T47D (cell line): ENCODE measurements at places on chromosomes 2 and 18.

DNA sequence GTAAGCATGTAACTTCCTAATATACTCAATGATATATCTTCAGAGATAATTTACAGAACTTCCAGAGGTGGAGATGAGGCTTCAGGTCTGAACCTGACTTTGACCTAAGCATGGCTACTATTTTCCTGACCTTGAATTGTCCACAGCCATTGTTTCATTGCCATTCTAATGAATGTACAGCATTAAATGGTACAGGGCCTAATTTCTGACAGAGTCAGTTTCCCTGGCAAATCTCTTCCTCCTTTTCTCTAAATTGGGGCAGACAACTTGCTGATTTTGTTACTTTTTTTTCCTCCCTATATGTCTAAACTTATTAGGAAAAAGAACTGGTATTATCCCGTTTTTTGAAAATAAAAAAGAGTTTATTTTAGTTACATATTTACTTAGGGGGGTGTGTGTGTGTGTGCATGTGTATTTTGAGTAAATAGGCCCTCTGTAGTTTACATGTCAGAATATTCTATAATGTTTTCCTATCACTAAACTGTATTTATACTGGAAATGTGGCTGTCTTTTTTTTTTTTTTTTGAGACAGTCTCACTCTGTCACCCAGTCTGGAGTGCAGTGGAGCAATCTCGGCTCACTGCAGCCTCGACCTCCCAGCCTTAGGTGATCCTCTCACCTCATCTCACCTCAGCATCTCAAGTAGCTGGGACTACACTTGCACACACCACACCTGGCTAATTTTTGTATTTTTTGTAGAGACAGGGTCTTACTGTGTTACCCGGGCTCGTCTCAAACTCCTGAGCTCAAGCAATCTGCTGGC, 43.3 kb upstream of the SCN9A start:
- DNase-seq: no peak

DNA sequence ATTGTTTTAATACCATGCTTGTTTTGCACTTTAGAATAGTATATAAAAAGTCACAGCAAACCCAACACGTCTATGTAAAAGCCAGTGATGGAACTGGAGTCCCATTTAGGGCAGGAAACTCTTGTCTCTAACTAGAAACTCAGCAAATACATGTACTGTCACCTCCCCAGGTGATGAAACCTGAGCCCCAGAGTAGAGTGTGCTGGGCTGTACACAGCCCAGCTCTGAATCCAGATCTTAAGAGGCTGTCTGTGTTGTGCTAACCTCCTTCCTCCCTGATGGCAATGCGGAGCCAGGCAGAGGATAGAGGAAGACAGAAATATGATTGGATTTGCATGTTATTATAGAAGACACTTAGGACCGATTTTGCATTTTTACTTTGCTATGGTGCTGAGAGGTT, 317.5 kb upstream of the TRIB2 start:
- no peak for DNase-seq

DNA sequence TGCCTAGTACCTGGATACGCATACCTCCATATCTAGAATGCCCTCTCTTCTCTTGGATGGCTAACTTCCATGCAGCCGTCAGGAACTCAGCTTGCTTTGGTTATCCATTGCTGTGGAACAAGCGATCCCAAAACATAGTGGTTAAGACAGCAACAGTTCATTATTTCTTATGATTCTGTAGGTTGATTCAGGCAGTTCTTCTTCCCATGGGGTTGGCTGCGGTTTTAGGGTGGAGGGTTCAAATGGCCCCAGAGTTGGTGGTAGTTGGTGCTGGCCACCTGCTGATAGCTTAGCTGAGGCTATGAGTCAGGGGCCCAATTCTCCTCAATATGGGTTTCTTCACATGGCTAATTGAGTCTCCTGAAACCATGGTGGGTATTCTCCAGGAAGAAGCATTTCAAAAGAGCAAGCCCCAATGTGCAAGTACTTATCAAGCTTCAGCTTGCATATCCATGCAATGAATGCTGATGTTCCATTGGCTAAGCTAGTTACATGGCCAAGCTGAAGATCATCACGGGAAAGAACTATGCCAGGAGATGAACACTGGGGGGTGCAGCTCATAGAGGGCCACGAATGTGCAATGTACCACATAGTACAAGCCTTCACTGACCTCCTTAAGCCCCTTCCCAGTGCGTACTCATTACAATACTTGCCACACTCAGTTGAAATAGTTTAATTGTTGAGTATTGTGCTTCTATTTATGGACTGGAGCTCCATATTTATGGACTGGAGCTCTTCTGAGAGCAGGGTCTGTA, 10.0 kb upstream of the RHOB start:
- DNase-seq: no peak

DNA sequence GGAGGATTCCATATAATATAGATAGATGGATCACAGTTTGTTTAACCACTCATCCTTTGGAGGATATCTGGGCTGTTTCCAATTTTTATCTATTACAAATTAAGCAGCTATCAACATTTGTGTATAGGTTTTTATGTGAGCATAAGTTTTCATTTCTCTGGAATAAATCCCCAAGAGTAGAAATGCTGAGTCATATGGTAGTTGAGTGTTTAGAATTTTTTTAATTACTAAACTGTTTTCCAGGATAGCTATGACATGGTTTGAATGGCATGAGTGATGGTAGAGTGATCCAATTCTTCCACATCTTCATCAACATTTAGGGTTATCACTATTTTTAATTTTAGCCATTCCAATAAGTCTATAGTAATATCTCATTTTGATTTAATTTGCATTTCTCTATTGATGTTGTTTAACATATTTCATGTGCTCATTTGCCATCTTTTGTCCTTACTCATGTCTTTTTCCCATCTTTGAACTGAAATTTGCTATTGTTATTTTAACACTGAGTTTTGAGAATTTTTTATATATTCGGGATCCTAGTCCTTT, 31.4 kb downstream of the ABCB11 start:
- DNase-seq: no peak

DNA sequence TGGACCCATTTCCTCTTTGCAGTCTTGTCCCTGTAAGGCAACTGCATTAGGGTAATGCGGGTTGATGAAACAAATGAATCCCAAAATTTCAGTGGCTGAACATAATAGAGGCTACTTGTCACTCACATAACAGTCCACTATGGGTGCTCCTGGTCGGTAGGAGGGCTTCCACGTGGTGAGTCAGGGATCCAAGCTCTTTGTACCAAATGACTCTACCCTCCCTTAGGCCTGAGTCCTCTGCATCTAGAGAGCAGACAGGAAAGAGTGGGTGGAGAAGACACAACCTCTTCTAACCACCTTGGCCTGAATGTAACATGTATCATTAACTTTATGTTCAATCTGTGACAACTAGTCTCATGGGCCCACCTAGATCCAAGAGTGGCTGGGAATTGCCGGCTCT, 86.2 kb upstream of the HAAO start:
- no peak for DNase-seq

DNA sequence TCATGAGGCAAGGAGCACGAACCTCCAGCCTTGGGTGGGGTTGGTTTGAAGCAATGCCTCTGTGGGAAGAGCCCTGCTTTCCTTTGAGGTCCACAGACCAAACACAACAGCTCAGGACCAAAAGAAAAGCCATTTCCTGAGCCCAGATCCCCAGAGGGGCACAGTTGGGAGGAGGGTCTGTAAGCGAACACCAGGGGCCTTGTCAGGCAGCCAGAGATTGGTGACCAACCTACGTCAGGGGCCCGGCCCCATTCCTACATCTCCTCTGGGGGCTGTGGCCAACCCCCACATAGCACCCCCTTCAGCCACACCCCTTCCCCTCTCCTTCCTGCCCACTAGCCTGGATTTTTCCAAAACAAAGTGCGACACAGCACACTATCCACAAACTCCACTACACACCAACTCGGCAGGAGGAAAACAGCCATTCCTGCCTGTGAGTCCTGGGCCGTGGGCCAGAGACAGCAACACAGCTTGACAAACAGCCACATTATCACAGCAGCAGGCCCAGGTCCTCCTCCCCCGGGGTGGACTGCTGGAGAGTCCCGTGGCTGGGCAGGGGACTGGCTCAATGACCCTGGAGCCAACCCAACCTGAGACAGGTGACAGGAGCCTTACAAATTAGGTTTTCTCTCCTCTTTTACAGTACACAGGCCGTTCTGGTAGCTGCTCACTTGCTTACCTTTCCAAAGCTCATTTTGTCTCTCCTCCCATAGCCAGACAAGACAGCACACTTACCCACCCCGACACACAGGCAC, 98.8 kb downstream of the TNS1 start:
- DNase-seq: no peak

GRCh38 chr2:213220967-213221603, 63.2 kb upstream of the SPAG16 start:
- DNase-seq: no peak

- DNase-seq: no peak
Measured at GRCh38 chr2:168171059-168171762, 76.2 kb downstream of the STK39 start.

DNA sequence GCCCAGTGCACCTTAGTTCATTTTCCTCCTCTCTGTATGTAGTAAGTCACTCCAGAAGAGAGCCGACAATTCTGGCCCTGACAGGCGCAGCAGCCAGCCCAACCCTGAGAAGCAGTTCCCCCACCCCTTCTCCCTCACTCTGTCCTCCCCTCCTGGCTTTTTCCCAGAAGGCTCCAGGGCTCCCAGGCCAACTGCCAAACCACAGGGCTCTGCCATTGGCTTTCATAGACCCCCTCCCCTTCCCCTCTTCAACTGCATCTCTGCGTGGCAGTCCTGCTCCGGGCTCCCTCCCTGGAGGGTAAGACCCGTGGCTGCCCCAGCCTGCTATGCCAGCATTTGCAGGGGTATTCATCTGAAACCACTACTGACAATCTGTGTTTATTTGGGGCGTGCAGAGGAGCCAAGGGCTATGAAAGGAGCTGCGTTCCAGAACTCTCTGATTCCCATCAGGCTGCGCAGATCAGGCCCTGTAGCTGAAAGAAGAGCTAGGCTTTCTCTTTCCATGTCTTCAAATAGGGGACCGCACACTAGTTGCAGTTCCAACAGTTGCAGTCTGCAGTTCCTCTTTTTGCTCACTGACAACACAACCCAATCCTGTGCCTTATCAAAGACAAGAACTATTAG, 388.6 kb upstream of the TNP1 start:
- DNase-seq: peak; percentile 96

GRCh38 chr2:229090225-229090624, 180.9 kb downstream of the PID1 start:
- DNase-seq: no peak

- DNase-seq: peak; percentile 3
Measured at GRCh38 chr18:64720781-64721464, 572.0 kb upstream of the LINC00305 start.

DNA sequence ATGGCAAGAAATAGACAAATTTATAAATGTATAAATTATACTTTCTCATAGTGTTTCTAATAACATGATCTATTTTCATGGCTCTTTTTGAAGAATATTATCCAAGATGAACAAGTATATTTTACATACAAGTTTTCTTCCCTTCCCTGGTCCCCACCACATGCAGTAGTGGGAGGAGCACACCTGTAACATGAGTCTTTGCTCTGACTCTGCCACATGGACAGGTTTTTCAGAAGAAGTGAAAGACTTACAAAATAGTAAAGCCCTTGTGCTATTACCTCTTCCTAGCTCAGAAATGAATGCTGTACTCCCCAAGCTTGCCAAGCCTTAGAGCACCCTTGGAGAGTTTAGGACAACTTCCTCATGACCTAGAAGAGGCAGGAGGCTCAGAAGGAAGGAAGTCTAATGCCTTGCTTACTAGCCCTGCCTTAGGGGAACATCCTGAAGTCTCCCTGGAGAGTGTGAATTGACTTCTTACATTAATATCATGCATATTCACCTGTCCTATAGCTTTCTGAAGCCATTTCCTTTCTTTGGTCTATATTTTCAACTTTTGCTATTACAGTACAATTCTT, 18.4 kb downstream of the MXD1 start:
- DNase-seq: no peak

DNA sequence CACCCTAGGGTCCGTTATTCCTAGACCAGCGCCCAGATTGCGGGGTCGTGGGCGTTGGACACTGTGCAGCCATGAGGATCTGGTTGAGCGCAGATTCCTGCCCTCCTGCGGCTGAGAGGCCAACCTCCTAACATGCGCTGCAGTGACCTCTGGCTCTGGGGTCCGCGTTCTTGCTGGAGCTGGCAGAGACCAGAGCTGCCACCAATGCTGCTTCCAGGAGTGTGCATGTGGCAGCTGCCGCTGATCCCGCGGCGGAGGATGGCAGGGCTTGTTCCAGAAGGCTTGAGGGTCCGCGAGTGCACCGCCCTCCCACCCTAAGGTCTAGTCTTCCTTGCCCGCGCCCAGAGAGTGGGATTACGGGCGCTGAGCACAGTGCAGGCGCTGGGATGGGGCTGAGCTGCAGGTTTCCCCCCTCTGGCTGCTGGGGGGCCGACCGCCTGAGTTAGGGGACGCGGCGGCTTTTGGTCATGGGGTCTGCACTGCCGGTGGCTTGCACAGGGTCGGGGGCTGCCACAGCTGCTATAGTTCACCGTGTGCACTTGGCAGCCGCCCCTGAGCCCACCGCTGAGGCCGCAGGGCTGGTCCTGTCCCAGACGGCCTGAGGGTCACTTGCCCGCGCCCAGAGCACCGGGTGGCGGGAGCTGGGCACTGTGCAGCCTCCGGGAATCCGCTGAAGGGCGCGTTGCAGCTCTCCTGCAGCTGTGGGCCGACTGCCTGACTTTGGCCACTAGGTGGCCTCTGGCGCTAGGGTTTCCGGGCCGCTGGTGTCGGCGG, 145.9 kb downstream of the CCDC74A start:
- DNase-seq: peak; percentile 68

GRCh38 chr2:134296301-134296700, 42.4 kb downstream of the MGAT5 start:
- DNase-seq: no peak

- DNase-seq: peak; percentile 62
Measured at GRCh38 chr2:45778720-45779171, 127.3 kb downstream of the PRKCE start.

GRCh38 chr2:138030459-138030858, 66.2 kb downstream of the HNMT start:
- no peak for DNase-seq
